ENCODE measurements at places on chromosomes 12 and 14.

- no peak for DNase-seq
Observed at GRCh38 chr12:116657921-116658495, 79.9 kb downstream of the SPRING1 start.

GRCh38 chr12:79844693-79845092 lies 90.2 kb downstream of the PPP1R12A start:
- peak; percentile 58 for DNase-seq

GRCh38 chr12:6062757-6063735 lies 61.4 kb downstream of the VWF start:
- peak; percentile 43 for DNase-seq

DNA sequence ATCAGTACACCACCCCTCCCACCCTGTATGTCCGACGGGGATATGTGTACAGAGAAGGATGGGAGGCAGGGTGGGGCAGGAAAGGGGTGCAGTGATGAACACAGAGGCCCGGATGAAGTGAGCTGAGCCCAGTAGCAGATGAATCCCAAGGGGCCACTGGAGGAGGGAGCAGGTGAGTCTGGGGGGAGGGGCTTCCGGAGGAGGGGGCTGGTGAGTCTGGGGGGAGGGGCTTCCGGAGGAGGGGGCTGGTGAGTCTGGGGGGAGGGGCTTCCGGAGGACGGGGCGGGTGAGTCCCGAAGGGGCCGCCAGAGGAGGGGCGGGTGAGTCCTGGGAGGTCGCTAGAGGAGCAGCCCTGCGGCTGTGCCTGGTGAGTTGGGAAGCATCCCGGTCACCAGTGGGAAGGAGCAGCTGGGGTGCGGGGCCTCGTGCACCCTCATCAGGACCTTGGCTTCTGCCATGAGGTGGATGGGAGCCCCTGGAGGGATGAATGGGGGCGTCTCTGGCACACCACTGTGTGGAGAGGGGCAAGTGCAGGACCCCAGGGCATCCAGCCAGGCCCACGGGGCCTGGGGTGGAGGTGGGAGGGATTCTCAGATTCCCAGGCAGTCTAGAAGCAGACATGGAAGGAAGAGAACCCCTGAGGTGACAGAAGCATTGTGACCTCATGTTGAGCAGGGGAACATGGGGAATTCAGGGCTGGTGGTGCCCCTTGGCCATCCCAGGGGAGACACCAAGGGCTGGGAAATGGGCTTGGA lies 14.0 kb downstream of the BEGAIN start:
- no peak for DNase-seq

DNA sequence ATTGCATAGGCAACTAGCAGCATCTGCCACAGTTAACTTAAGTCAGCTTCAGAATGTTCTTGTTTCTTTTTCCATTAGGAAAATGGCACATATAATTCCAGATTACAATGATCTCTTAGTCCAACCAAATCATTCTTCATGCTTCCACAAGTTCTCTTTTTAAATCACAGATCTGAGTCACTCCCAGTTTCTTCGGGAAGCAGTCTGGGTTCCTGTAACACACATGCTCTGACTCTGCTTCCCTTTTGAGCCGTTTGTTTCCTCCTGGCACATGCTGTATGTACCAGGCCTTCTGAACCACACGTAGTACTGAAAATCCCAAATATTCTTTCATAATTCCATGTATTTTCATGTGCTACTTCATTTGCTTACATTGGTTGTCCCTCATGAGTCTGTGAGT lies 388.8 kb upstream of the PDE3A start:
- no peak for DNase-seq

- peak; percentile 45 for DNase-seq
Observed at GRCh38 chr12:69985656-69986055, 160.6 kb downstream of the MYRFL start.

DNA sequence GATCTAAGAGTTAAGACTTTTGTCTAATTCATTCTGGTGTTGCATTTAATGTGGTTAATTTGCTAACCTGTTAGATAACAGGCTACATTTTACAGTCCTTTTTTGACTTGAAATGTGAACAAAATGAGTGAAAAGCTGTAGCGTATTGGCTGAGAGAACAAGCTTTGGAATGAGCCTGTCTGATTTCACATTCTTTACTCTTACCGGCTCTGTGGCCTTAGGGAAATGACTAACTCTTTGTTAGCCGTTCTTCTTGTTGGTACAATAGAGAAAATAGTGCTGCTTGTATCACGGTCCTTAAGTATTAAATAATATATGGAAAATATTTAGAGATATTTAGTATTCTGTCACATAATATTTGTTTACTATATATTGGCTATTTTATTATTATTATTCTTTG lies 1.9 kb downstream of the MNAT1 start:
- DNase-seq: peak; percentile 90

DNA sequence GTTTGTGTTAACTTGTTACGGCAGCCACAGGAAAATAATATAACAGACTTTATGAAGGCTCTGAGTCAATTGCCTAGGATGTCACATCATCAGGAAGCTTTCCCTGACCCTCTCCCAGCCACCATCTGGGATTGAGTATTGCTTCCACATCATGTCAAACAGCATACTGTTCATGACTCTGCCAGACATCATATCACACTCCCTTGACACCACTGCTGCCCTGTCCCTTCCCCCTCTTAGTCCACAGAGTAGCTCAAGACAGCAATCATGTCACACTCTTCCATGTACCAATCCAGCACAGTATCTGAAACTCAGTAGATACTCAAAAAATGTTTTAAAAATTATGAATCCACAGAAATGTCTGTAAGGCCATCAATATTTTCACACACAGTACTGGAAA lies 168.0 kb downstream of the PIK3C2G start:
- no peak for DNase-seq

DNA sequence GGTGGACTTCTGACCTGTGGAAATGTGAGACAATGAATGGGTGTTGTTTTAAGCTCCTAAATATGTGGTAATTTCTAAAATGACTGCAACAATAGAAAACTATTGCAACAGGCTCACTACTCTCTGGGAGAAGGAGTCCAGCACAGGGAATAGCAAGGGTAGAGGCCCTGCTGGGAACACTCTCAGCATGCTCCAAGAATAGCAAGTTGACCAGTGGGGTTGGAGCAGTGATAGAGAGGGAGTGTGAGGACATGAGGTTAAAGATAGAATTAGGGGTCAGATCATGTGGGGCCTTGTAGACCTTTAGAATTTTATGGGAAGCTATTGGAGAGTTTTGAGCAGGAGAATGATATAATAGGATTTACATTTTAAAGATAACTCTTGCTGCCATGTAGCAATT lies 346.7 kb upstream of the CCDC196 start:
- DNase-seq: no peak

Measured in RKO (cell line).